ENCODE measurements at places on chromosomes 4 and X. TPM values are rescaled to one million over a fixed set of nuclear protein-coding genes. Genes with fewer than 3 reads are reported as not detected.
A peak's percentile ranks its signal among the peaks of the same experiment; 100 is the strongest.

DNA sequence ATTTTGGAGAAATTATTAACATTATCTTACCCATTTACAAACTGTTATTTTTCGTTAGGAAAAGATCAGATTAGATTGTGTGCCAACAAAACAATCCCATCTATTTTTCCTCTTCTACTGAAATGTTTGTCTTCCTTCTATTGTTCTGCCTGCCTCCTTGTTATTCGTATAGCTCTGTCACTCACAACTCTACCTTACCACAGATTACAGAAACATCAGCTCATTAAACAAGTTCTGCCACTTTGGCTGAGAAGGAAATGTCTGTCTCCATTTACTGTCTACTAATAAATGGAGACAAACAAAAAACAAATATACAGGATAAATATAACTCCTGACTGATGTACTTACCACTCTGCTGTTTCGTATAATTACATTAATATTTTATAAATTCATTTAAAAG, 211.4 kb downstream of the ENOX2 start:
- no peak overlapping the region for H3K4me3 ChIP-seq
- H3K36me3 ChIP-seq, result no peaks in the 10 kb centered on the region
- no peak overlapping the region for H3K27ac ChIP-seq

GRCh38 chr4:122914292-122914904, 8.0 kb downstream of the NUDT6 start:
- no peak overlapping the region for H3K27ac ChIP-seq
- no peaks in the 10 kb centered on the region for H3K4me1 ChIP-seq
- H3K4me3 ChIP-seq, result no peak overlapping the region
- no peak for DNase-seq
- H3K27me3 ChIP-seq, result no peaks in the 10 kb centered on the region
- no peaks in the 10 kb centered on the region for H3K36me3 ChIP-seq

DNA sequence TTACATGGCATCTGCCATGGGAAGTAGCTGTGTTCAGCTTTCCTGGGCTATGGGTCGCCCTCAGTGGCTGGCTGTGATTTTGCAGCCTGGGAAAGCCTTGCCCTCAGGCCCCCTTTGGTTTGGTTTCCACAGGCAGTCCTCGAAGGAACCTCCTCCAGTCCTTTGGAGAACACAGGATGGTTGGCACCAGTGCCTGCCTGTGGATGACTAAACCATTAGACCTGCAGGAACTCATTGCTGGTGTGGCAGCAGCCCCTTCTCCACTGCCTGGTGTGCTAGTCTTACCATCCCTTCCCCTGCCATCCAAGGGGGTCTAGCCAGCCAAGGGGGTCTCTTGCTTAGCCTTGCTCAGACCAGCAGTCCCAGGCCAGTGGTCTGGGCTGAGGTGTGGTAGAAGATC, 71.4 kb upstream of the PJA1 start:
- H3K4me3 ChIP-seq, result no peak overlapping the region
- H3K4me1 ChIP-seq, result no peaks in the 10 kb centered on the region
- no peak for DNase-seq
- no peaks in the 10 kb centered on the region for H3K27me3 ChIP-seq

DNA sequence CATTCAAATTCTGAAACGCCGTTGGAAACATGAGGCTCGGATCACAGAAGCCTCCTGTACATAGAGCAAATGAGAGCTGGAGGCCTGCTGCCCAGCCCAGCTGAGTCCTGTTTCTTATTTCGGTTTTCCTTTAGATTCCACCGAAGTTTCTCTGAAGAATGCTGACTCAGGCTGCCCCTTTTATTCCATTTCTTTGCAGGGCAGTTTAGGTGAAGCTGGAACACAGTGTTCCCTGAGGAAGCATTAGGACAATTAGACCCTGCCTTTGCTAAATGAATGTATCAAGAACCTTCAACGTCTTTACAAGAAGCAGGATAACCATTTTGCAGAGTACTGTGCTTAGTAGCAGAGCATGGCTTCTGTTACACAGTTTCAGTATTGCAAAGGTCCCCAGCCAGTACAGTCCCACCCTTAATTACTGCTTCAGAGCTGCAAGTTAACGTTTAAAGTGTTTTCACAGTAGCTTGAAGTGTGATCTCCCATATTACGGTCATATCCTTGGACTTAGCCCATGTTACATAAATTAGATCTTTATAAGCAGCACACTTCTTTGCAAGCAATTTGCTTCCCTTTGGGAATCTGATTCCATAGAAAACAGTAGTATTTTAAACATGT, 117.0 kb downstream of the TBL1X start:
- peaks cover 1% of the 10 kb centered on the region for H3K4me1 ChIP-seq
- no peaks in the 10 kb centered on the region for H3K27me3 ChIP-seq

DNA sequence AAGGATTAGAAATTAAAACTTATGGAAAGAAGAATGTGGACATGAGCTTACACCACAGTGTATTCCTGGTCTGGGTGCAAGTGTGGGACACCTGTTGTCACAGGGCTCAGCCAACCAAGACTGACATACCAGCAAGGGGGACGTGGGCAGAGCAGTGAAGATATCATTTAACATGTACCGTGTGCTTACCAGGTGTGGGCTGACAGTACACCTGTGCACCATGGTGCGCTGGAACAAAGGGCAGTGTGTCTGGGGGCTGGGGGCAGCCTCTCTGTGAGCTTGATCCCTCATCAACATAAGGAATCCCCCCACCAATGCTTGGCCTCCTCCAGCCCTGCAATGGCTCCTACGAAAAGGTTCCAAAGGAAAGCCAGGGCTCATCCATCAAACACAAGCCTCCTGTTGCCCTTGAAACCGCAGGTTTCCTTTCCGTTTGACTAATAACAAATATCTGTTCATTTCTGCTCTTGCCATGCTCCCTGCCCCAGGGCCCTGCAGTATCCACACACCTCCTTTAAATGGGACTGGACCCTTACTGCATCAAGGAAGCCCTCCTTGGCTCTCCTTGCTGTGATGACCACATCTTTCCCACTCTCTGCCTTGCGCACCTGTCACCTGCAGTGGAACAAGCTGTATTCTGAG, 16.7 kb downstream of the EVC2 start:
- DNase-seq, result no peak
- H3K27me3 ChIP-seq, result no peaks in the 10 kb centered on the region
- H3K4me3 ChIP-seq, result no peak overlapping the region
- H3K4me1 ChIP-seq, result no peaks in the 10 kb centered on the region
- no peaks in the 10 kb centered on the region for H3K36me3 ChIP-seq

DNA sequence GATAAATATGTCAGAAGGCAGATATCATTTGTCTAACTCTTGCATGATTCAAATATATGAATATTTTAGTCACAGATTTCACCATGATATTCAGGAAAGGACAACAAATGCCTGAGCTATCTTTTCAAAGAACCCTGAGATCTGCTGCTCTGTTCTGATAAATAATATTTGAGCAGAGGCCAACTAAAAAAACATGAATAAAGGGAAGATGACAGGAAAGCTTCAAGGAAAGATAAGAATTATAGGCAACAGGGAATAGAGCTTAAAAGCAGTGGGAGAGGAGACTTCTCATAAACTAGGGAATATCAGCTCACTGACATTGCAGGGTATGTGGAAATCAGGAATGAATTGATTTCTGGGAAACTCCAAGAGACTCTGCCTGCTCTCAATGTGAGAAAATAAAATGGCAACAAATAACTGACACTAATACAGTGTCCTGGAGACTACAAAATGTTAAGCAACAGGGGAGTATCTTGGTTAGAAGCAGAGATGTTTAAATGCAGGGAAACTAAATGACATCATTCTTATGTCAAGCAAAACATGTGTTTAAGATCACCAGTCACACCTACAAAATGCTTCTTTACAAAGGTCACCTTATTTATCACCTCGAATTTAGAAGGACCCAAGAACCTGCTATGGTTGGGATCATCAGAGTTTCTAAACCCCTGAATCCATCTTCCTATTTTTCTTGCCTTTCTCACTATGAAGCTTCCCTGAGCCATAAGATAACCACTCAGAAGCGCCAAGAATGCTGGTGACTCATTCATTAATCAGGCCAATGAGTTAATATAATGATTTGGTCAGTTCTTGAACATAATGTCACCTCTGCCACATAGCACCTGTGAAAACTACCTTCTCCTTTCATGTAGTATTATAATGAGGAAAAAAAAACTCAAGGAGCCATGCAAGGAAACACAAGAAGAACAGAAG, 78.1 kb downstream of the NDST3 start:
- DNase-seq, result no peak
- H3K27ac ChIP-seq, result no peak overlapping the region
- H3K36me3 ChIP-seq, result no peaks in the 10 kb centered on the region
- no peak overlapping the region for H3K4me3 ChIP-seq

DNA sequence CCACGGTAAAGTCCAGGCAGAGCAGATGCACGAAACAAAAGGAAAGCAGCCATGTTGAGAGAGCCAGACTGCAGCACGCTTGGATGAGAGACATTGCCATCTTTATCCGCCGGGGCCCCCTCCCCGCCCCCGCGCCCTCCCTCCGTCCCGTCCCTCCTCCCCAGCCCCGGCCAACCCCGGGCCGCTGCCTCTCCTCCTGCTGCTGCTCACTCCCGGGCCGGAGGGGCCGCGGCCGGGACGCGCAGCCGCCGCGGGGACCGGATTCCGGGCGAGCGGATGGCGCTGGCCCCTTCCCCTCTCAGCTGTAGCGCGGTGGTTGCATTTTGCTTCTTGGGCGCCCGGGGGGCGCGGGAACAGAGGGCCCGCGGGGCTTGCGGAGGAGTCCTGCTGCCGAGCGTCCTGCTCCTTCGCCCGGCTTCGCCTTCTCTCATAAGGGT, 542 bp downstream of the RNF150 start:
- peak overlapping the region; percentile 48 for H3K4me3 ChIP-seq
- H3K36me3 ChIP-seq, result no peaks in the 10 kb centered on the region
- H3K27me3 ChIP-seq, result peaks cover 44% of the 10 kb centered on the region
- DNase-seq, result no peak

The POU4F2 gene
- polyA plus RNA-seq, result not detected

The GC gene
- polyA plus RNA-seq, result not detected

The SSX4 gene
- polyA plus RNA-seq, result not detected
